ENCODE measurements at places on chromosomes 4 and X.

- no peak for DNase-seq
Measured at GRCh38 chr4:72513227-72513626, 55.8 kb downstream of the ADAMTS3 start.

- DNase-seq, result no peak
Measured at GRCh38 chr4:39931441-39931901, 46.2 kb downstream of the PDS5A start.

GRCh38 chr4:137674066-137674465 lies 141.8 kb upstream of the PCDH18 start:
- no peak for DNase-seq

GRCh38 chr4:137470806-137471205 lies 61.5 kb downstream of the PCDH18 start:
- DNase-seq, result no peak

DNA sequence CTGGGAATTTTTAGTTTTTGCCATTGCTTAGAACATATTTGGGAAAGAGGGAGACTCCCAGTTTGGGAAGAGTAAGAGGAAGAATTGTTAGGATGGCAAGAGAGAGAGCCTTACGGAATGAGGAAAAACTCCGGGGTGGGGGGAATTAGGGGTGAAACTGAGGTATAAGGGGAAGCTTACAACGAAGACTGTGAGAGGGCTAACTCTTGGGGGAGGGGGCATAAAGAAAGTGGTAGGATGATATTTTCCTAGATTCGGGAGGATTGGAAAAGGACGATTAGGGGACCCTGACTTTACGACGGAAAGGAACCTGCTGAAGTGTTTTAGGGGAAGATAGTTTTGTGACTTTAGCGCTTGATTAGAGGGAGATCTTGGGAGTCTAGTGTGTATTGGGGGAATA lies 86.2 kb upstream of the HPRT1 start:
- no peak for DNase-seq

DNA sequence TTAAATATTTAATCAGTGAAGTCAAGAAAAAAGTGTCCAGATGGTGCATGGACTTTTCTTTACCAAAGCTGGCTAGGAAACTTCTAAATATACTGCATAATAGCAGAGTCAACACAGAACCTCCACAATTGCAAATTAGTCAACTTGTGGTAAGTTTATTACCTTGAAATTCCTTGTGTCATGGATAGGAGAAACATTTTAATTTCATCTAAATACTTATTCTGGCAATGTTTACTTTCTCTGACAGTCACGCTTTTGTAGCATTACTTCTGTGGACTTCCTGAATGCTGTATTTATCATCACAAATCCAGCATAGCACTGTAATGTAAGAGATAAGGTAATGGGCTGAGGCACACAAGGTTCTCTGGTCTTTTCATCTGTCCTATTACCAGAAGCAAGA lies 2266.1 kb downstream of the PCDH7 start:
- no peak for DNase-seq

DNA sequence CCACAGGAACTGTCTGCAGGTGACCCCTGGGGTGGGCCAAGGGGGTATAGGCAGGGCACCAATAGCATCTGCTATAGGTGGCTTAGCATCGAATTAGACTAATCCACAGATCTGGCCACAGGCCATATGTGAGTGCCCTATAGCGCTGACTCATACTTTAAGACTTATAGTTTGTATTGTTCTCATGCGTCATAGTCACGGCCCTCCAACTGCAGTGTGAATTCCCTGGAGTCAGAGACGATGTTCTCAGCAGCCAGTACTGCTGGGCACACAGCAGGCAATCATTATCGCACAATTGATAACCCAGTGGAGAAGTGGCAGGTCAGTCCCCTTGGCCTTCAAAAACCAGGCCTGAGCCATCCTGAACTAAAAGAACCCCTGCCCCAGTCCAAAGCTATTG lies 58.1 kb downstream of the ADGRG2 start:
- DNase-seq, result no peak

- DNase-seq, result no peak
Measured at GRCh38 chr4:156456830-156457229, 503.2 kb upstream of the CTSO start.

GRCh38 chrX:10168226-10168625 lies 11.5 kb downstream of the CLCN4 start:
- DNase-seq, result no peak

GRCh38 chr4:77052352-77052751 lies 23.4 kb downstream of the CCNI start:
- no peak for DNase-seq

DNA sequence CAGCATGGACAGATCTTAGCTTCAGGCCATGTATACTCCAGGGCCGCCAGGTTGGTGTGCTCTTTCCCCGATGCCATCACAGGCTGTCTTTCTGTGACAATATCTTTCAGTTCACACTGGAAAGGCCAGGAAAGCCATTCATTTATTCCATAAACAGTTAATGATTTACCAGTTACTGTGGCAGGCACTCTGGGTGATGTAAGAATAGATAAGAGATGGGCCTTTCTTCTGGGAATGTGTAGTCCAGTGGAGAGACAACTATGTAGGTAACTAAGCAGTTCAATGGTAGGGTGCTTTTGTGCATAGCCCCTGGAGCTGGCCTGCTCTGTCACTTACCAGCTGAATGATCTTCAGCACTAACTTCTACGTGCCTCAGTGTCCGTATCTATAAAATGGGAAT lies 46.3 kb upstream of the LEF1 start:
- DNase-seq, result no peak

DNA sequence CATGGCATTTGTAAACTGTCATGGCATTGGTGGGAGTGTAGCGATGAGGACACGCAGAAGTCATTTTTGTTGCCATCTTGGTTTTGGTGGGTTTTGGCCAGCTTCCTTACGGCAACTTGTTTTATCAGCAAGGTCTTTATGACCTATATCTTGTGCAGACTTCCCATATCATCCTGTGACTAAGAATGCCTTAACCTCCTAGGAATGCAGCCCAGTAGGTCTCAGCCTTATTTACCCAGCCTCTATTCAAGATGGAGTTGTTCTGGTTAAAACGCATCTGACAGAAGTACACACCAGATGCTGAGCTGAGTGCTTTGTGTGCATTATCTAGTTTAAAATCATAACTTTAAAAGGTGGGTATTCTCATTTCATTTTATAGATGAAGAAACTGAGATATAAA lies 268.8 kb upstream of the GALNT7 start:
- DNase-seq, result no peak

- no peak for DNase-seq
Measured at GRCh38 chr4:62133977-62134376, 933.9 kb downstream of the ADGRL3 start.

GRCh38 chrX:23276475-23276874 lies 58.2 kb upstream of the PTCHD1 start:
- DNase-seq, result no peak

DNA sequence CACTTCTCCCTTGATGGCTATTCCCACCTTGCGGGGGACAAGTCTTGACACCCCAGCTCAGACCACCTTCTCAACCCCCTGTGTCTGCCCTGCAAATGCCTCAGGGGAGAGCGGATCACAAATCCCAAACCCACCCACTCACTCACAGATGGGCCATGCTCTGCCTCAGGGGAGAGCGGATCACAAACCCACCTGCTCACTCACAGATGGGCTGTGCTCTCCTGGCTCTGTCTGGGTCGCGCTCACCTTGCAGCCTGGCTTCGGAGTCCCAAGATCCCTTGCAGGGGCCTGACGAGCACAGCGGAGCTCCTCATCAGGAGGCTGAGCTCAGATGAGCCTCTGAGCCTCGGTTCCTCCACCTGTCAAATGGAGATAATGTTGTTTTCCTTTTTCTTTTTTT lies 38.6 kb downstream of the HTRA3 start:
- DNase-seq, result no peak

Measured in mucosa of gallbladder (tissue), 1 donor.